Fibroblast of the aortic adventitia (primary cell): ENCODE measurements at places on chromosomes 1 and 21. TPM values are rescaled to one million over a fixed set of nuclear protein-coding genes. Genes with fewer than 3 reads are reported as not detected.

DNA sequence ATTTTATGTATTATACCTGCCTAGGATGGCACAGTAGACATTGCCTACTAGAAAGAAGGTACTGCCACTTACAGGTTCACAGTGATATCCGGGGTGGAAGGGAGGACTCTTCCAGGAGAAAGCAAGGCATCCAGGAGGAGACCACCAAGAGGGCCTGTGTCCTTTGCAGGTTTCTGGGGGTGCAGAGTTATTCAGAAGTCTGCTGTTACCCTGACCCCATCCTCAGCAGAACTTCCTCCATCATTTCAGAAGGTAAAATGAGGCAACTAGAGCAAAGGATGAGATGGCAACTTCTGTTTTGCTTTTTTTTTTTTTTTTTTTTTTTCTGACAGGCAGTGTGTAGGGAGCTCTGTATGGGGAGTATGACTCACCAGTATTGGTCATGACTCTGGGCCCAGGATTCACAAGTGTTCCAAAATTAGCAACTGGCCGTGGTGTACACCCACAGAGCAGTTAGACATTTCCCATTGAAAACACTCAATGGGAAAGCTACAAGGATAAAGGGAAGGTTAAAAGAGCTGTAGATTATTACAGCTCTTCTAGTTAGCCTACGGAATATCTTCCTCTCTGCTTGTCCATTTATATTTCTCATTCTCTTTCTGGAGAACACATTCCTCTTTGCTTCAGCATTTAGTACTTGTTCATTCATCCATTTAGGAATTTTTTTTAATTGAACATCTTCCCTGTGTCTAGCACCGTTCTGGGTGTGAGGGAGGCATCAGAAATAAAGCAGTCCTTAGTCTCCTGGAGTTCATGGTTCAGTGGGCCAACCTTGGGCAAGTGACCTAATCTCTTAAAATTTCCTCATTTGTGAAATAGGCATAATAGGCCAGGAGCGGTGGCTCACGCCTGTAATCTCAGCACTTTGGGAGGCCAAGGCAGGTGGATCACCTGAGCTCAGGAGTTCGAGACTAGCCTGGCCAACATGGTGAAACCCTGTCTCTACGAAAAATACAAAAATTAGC is 50.5 kb upstream of the PPP2R5A start:
- DNase-seq, result peak; percentile 96

DNA sequence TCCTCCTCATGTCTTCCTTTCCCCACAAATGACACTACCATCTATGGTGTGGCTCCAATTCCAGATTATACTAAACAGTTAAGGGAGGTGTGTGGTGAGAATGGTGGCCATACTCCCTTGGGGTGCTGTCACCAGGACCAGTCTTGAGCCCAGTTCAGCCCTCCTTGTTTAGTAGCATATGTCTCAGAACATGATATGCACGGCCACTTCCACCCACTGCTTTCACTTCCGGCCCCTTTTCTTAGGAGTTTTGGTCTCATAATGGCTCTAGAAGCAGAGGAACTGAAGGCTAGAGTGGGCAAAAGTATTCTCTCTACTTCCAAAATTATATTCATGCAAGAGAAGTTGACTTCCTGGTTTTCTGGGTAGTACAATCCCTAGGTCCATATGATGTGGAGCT is 45.3 kb upstream of the CACNA1E start:
- DNase-seq, result no peak

GRCh38 chr21:45524756-45525152 is 17.5 kb downstream of the SLC19A1 start:
- no peak for DNase-seq

- no peak for DNase-seq
Measured at GRCh38 chr1:179702946-179703539, 40.0 kb upstream of the FAM163A start.

GRCh38 chr1:157292809-157293564 is 154.8 kb upstream of the ETV3 start:
- no peak for DNase-seq

DNA sequence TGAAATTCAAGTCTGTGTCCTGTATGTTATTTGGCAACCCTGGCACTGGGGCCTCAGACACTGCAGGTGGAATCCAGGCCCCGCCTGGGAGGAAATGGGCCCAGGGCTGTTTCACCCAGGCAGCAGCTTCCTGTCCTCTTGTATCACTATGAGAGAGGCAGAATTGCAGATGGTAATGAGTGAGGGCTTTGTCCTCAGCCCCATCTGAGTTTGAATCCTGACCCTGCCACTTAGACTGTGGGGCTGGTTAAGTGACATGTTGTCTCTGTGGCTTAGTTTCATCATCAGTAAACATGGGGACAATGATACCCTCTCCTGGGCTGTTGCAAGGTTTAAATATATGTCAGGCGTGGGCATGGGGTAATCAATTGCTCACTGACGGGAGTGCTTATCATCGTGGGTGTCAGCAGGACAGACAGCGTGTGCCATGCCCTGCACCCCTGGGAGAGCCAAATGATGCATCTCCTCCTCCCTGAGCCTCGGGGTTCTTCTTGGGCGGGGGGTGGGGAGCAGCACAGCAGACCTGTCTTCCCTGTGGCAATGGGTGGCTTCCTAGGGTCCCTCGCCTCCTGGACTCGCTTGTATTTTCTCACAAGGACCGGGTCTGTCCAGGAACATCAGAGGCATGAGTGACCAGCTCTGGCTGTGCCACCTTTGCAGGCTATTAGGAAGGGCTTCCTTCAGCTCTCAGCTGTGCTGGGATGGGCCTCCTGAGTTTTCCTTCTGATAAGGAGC is 42.1 kb downstream of the ARHGEF10L start:
- no peak for DNase-seq

The CR1 gene
- not detected in 2 replicates for total RNA-seq

DNA sequence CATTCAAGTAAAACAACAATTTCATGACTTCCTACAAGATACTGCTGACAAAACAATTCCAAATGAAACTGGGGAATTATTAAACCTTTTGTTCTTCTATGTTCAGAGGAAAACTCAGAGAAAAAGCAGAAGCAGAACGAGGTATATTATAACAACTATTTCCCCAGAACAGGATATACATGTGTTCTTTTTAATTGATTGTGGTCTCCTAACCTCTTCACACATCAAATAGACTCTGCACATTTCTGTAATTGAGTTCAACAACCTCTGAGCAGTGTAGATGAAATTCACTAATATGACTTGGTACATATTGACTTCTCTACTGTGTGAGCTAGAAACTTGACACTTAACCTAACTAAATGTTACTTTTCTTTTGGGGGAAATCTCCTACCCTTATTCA is 584.2 kb downstream of the NEGR1 start:
- no peak for DNase-seq

DNA sequence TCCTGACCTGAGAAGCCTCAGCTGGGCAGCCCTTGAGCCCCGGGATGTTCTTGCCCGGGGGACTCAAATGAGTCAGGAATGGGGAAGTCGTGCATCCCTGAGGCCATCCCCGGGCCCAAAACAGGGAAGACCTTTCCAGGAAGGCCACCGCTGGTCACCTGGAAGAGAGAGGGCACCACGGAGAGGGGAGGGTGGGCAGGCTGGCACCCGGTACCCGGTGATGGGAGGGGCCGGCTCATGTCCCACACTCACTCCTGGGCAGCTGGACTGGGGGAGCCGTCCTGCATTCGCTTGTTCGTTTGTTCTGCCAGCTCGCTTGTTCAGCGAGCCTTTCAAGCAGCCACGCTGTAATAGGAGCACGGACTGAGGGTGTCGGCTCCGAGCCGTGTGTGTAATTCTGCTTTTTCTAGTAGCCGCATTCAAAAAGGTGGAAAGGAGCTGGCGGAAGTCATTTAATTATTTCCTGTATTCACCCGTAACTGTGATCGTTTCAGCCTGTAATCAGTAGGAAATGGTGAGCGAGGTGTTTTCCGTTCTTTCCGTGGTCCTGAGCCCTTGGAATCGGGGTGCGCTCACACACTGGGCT is 48.4 kb upstream of the CCDC27 start:
- no peak for DNase-seq

DNA sequence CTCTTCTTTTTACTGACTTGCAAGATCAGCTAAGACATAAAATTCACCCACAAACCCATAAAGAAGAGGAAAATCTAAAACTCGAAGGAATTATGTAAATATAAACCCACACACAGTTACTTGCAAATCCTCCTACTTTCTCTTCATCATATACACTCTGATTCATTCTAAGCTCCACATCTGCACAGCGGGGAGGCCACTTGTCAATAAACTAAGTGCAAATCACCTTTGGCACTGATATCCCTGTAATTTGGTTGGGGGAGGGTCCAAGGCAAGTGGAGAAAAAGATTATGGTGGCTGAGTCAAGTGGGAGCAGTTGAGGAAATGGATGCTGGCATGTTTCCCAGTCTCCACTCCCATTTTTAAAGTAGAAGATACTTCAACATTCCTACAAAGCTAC is 596.5 kb downstream of the MATN1 start:
- no peak for DNase-seq

The CFHR5 gene
- not detected in 2 replicates for total RNA-seq

GRCh38 chr1:81733480-81733879 is 67.3 kb upstream of the ADGRL2 start:
- DNase-seq, result no peak

DNA sequence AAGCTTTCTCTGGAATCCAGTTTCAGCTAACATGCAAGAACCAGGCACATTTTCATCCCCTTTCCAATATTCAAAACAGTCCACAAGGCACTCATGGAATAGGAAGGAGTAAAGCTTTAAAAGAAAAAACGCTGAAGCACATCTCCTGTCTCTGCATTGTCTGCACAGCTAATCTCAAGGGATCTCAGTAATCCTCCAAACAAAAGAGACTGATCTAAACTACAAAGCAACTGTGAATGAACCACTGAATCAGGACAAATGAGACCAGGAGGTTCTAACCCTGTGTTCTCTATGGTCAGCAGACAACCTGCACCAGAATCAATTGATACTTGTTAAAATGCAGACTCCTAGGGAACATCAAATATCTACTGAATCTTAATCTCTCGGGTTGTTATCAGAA is 399.0 kb downstream of the HHAT start:
- DNase-seq, result no peak

The S100A7 gene
- not detected in 2 replicates for total RNA-seq

DNA sequence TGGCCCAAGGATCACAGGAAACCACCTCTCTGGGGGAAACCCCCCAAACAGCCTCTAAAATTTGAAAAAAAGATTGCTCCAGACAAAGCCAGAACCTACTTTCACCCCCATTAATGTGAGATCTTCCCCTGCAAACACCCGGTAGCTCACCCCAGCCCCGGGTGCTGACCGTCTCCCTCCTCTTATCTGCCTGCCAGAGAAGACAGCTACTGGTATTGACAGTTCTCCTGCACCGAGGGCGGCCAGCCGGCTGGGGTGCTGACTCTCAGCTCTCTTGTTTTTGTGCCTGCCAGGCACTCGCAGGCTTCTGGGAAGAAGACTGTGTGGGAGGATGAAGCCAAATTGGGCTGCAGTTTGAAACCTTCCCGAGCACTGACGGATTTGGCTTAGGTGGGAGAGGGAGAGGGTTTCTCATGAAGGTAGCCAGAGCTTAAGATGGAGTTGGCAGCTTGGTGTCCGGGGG is 48.2 kb downstream of the RASSF5 start:
- no peak for DNase-seq

The DRAXIN gene
- 2.4 TPM in 1 of 2 replicates, not detected in the other for total RNA-seq

DNA sequence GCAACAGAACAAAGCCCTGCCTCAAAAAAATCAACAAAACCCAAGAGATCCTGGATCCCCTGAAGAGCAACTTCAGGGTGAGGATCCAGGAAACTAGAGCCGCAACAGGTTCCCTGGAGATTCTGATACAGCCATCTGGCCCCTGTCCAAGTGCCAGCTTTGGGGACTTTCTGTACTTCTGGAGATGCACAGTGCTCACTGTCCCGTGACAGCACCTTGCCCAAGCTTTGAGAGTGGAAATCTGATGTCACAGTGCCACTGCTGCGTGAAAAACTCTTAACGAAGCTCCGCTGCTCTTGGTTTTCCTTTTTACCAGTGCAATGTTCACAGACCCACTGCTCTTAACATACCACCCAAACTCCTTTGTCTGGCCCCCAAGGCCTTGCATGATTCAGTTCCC is 26.3 kb downstream of the STK40 start:
- DNase-seq, result no peak

DNA sequence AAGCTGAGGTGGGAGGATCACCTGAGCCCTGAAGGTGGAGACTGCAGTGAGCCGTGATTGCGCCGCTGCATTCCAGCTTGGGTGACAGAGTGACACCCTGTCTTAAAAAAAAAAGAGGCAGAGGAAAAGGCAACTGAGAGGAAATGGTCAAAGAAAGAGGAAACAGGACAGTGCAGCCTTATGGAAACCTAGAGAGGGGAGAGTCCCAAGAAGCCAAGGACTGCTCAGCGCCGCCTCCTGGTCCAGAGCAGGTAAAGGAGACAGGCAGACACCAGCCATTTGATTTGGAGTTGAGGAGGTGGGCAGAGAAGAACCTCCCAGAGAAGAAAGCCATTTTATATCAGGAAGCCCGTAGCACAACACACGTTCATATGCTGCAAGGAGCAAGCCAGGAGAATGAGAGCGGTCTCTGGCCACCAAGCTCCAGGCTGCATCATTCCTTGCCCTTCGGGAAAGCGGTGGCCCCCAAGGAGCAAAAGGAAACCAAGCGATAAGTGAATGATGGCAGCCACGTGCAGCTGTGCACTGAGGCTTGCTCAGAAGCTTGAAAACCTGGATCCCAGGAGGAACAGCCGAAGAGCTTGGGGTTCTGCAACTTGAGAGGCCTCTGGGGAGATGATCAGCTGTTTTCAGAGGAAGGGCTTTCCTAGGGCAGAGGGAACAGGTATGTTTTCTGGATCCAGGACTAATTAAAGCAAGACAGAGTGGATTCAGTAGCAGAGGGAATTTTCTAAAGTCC is 33.7 kb downstream of the LRRC42 start:
- DNase-seq, result no peak

DNA sequence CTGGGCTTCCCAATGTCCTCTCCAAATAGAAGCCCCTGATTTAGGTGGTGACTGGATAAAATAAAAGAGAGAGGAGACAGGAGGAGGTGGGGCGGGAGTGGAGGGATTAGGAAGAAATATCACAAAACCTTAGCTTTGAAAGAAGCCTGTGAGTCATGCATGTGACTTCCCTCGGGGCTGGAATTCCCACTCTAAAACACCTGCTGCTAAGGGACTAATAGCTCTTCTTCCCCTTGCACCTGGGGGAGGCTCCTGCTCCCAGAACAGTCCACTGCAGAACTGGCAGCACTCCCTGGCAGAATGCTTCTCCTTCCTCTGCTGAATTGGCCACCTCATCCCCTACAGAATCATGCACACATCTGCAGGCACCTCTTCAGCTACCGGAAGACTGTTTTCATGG is 207.2 kb downstream of the ATG4C start:
- DNase-seq, result no peak

DNA sequence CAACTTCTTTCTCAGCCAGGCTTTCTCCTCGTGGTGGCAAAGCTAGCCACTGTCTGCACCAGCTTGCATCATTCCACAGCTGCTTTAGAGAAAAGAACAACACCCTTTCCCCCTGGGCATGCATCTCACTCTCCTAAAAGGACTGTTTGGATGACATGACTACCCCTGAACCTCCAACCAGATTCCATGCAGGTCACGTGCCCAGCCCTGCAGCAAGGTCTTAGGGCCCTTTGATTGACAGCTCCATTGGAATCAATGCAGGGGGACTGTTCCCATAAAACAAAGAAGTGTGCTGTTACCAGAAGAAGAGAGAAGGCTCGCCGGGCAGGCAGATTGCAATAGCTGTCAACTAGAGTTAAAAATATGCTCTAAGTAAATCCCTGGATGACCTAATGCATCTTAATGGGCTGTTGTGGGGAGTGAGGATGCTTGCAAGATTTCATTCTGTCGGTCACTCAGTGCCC is 24.4 kb downstream of the KCNA2 start:
- no peak for DNase-seq
